ENCODE measurements at places on chromosomes 16 and 17. TPM values are rescaled to one million over a fixed set of nuclear protein-coding genes. Genes with fewer than 3 reads are reported as not detected.

The KRTAP4-9 gene
- not detected for total RNA-seq

The AIPL1 gene
- not detected for total RNA-seq

The CDH8 gene
- total RNA-seq, result 0.37 TPM

The CHMP6 gene
- total RNA-seq, result 12.0 TPM

The GPR142 gene
- total RNA-seq, result not detected

The SLC5A10 gene
- not detected for total RNA-seq

The ADPRM gene
- 10.2 TPM for total RNA-seq

The GUCY2D gene
- 0.08 TPM for total RNA-seq

The RAMP2 gene
- not detected for total RNA-seq

The SP6 gene
- 12.7 TPM for total RNA-seq

The ST3GAL2 gene
- total RNA-seq, result 7.6 TPM

The RNF112 gene
- total RNA-seq, result not detected

The FNDC8 gene
- total RNA-seq, result not detected

The CLDN7 gene
- 4.0 TPM for total RNA-seq

The C17orf78 gene
- total RNA-seq, result not detected

The FOXF1 gene
- total RNA-seq, result not detected

The ZMYND15 gene
- 0.52 TPM for total RNA-seq

The TMIGD1 gene
- total RNA-seq, result not detected

The CCDC78 gene
- total RNA-seq, result 8.0 TPM

The ADORA2B gene
- 73.7 TPM for total RNA-seq

The KRT28 gene
- not detected for total RNA-seq

The GFAP gene
- total RNA-seq, result not detected

The INTS2 gene
- 15.4 TPM for total RNA-seq

The GP1BA gene
- not detected for total RNA-seq

The SLC13A2 gene
- not detected for total RNA-seq

The KRTAP4-3 gene
- total RNA-seq, result not detected

The DCXR gene
- 68.9 TPM for total RNA-seq

The ACSM3 gene
- 0.72 TPM for total RNA-seq

The DPEP3 gene
- total RNA-seq, result not detected

The HOXB5 gene
- not detected for total RNA-seq

The TEX19 gene
- not detected for total RNA-seq

The KRT33B gene
- 0.17 TPM for total RNA-seq

The MYL4 gene
- not detected for total RNA-seq

The PYY gene
- total RNA-seq, result not detected

The FADS6 gene
- total RNA-seq, result not detected

The SPOP gene
- total RNA-seq, result 36.0 TPM

The FBXO39 gene
- 0.56 TPM for total RNA-seq

The KCNAB3 gene
- total RNA-seq, result 1.7 TPM
